ENCODE measurements at places on chromosomes 3 and 15.

DNA sequence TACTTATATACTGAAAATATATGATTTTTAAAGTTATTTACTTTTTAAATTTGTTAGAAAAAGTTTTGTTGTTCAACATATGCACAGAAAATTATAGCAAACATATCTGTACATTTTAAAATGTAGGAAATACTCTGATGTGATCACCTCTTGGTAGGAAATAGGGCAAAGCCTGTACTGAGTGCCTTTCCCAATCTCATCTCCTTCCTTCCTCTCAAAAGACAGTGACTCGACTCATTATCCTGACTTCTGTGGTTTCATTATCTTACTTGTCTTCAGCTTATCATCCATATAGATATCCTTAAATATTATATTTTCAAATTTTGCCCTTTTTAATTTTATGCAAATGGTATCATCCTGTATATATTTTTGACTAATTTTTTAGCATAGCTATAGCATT, 18.4 kb upstream of the ALCAM start:
- no peak for DNase-seq

GRCh38 chr3:4979428-4980228, at the start of gene BHLHE40:
BHLHE40 (plus strand) TSS chr3:4979437; CDS start chr3:4979719, 282 bp downstream.
- no peak for DNase-seq

DNA sequence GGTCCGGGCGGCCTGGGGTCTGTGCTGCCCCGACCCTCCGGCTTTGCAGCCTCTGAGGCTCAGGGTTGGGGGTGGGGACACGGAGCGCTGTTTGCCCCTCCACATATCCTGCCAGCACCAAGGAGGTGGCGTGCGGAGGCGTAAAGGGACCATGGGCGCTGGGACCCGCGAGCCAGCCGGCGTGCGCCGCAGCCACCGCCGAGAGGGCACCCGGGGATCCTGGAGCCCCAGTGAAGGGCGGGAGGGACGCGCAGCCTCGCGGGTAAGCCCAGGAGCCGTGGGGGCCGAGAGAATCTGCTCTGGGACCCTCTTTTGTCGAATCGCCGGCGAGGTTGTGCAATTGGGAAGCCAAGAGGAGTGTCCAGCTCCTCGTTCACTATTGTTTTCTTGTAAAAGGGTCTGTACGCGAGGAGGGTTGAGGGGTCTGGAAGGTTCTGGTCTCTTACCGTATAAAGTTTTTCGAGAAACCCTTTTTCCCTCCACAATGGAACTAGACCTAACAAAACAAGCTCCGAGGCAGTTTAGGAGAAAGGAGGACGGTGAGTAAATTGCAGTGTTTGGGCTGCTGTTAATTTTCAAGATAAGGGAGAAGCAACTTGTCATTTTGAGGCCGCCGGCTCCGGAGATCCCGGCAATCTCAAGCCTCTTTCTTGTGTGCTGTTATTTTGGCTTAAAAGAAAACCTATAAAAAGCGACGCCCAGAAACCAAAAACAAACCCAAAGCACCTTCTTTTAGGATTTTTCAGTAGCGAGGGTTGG, 29.9 kb upstream of the ST3GAL6 start:
- peak; percentile 47 for DNase-seq

GRCh38 chr3:171204942-171205341, 178.4 kb upstream of the SLC2A2 start:
- no peak for DNase-seq

DNA sequence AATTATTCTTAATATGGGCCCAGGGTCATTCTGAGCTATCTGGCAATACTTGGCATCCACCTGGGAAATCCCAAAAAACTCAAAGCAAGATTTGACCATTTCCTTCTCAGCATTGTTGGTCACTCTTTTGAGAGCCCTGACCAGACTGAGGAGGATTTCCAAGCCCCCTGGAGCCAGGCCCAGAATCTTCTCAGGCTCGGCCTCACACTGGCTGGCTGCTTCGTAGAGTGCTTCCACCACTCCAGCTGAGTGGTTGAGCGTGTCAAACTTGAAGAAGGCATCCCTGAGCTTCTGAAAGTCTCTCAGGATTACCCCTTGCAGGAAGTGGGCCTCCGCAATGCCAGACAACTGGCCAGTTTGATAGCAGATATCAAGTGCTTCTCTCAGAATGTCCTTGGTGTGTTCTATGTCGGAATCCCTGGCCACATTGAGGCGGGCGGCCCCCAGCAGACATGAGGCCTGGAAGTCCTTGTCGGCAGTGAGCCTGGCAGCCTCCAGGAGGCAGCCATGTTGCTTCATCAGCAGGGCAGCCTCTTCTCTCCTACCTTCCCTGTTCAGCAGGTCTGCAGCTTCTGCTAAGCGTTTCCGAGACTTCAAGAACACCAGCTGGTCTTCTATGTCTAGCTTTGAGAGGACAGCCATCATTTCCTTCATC, 68.9 kb upstream of the DCLK3 start:
- no peak for DNase-seq

GRCh38 chr15:37902126-37902525, 32.3 kb upstream of the TMCO5A start:
- DNase-seq: no peak

- DNase-seq: no peak
Measured at GRCh38 chr3:2392981-2393380, 294.3 kb downstream of the CNTN4 start.

DNA sequence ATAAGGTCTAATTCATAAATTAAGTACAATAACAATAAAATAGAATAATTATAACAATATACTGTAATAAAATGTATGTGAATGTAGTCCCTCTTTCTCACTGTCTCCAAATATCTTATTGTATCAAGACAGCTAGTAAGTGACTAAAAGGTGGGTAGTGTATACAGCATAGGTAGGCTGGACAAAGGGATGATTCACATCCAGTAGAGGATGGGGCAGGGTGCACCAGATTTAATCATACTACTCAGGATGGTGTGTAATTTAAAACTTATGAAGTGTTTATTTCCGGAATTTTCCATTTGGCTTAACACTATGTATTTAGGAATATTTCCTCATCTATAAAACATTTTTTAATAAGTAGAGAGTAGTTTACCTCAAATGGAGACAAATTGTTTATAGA, 876.1 kb upstream of the CADM2 start:
- no peak for DNase-seq

- no peak for DNase-seq
Measured at GRCh38 chr3:105423397-105423796, 56.7 kb downstream of the ALCAM start.

Data from AG20443 (cell line).